ENCODE measurements at places on chromosomes 7 and 10.

GRCh38 chr10:122263971-122264370 lies 7.1 kb upstream of the BTBD16 start:
- no peak for DNase-seq

DNA sequence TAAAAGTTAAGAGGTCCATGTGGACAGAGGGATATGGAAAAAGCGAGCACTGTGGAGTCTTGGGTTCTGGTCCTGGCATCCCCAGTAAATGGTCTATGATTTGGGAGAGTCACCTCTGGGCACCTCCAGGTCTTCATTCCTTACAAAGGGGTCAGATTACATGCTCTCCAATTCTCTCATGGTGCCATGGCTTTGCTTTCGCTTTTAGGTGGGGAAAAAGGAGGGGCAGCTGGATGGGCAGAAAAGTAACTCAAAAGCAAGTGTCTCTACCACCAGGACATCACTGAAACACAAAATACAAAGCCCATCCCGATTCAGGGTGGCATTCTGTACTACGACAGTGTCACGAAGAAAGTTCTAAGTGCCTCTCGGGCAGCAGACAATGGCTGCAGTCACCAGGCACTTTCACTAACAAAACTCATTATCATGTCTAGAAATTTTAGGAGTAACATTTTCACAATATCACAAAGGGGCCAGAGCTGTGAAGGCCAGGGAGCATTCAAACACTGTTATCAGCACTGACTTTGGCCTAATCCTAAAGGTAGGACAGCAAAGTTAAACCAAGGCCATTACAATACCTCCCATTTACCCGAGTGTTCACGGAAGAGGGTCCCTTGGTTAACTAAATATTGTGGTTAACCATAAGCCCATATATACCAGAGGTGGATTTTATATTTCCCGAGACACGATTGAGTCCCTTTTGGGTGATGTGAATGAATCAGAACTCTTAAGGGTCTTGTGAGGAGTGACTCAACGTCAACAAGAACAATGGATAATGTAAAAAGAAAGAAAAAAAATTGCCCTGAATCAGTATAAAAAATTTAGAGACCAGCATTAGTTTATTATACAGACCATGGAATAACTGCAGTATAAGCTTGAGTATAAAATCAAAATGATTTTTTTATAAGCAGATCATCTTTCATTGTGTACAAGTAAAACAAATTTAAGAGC lies 2.5 kb downstream of the PSAP start:
- no peak for DNase-seq

GRCh38 chr7:157482517-157483087 lies 145.8 kb downstream of the DNAJB6 start:
- no peak for DNase-seq

DNA sequence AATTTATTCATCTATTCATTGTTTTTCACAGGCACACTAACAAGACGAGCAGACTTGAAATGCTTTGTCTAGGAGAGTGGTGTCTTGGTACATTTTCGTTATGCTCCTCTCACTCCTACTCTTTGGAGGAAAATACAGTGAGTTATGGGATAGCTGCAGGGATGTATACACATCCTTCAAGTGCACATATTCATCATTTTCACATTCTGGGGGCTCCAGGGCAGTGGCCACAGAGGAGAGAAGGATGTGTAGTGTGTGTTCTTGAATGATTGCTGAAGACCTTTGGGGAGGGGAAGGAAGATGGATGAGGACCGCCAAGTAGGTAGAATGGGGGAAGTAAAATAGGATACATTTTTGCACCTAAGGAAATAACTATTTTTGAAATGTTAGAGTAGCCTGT lies 34.8 kb upstream of the ORC5 start:
- DNase-seq: no peak

GRCh38 chr10:132062116-132062515 lies 3.6 kb upstream of the JAKMIP3 start:
- DNase-seq: no peak

DNA sequence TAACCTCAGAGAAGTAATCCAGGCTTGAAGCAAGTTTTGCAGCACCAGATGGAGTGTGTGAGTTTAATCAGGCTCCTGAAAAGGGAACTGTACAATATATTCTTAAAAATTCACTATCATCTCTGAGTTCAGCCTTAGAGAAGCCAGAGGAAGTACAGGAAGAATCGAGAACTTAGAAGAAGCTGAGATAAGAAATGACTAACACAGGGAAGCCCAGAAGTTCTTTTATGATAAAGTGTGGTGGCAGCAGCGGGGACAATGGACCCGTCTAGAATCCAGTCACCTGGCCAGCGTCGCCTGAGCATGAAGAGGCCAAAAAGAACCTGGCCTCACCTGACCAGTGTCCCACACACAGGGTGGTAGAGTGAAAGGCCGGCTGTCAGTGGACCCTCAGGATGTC lies 161.0 kb downstream of the USP6NL start:
- no peak for DNase-seq

- no peak for DNase-seq
These were observed 36.6 kb upstream of the SEMA3A start for GRCh38 chr7:84231157-84231556.

DNA sequence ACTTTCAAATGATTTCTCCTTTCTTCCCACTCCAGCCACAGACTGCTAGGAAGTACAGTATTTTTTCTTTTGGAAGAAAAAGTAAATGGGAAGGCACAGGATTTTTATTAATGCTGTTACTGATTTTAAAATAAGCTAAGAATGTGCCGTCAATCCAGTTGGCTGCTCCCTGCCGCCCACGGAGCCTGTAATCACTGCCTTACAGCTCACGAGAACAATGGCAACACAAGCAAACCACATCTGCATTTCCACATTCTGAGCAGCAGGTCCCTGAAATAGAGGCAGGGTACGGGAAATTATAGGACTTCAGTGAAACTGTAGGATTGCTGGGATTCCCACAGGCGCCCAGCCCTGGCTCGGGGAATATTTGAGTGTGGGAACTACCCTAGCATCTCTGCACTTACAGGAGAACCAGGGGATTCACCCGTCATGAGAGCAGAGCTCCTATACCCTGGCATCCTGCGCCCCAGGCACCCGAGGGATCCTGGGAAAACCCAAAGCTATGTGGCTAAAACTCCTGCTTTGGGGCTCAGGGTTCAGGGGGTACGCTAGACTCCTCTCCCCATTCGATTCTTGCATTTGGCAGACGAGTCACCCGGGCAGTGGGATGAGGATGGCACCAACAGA lies 72.9 kb upstream of the TNS3 start:
- no peak for DNase-seq

DNA sequence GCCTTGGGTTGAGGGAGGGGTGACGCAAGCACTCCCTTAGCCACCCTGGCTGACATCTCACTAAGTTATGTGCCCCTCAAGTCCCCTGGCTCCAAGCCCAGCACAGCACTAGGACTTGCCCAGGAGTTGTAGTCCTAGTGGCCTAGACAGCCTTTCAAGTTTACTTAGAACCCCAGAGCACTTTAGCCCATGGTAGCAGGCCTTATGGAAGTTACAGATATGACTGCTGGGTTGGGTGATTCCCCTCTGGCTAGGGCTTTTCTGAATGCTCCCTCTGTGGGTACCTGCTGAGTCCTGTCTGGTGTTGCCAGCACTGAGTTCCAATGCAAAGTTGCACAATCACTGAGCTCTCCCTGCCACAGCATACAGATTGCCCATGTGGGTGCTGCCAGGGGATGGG lies 83.2 kb downstream of the AHCYL2 start:
- DNase-seq: no peak

DNA sequence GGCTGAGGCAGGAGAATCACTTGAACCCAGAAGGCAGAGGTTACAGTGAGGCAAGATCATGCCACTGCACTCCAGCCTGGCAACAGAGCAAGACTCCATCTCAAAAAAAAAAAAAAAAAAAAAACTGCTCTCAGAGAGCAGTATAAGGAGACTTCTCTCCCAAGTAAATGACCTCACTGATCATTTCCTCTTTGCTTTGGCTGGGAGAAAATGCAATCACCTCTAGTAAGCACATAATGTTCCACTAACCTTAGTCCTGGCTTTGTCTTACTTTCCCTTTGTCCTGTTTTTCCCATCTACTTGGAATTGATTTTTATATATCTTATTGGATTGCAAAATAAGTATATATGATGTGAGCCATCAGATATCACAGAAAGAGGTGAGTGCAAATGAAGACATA lies 2.5 kb downstream of the SLC25A13 start:
- no peak for DNase-seq

DNA sequence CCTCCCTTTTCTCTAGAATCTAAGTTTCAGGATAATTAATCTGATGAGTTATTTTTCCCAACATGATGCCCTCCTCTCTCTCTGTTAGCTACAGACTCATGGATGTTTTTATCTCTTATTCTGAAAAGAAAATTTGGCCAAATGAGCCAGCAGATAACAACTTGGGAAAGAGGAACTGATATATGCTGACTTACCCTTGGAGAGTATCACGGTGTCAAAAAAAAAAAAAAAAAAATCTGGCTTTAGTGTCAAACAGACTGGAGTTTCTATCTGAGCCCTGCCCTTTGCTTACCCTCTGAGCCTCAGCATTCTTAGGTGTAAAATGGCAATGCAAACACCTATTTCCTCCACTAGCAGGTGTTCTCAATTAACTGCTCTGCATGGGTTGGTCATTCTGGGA lies 190.4 kb downstream of the AHR start:
- DNase-seq: no peak

DNA sequence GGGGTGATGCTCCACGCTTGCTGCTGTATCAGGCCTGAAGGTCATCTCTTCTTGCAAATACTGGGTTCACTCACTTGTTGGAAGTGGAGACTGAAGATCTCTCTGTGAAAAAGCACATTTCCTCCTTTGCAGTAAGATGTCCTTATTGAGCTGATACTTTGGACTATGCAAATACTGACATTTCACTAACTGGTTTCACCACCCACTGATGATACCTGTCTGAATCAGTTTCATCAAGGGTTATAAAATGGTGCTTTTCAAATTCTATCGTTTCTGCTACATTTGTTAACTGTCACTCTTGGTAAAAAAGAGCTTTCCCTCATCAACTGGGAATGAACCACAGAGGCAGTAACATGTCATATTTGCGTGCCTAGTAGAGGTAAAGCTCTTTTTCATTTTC lies 35.5 kb downstream of the RAB19 start:
- no peak for DNase-seq

- DNase-seq: no peak
These were observed 16.6 kb downstream of the RPP30 start for GRCh38 chr10:90888387-90888786.

- no peak for DNase-seq
These were observed 14.1 kb downstream of the BMPR1A start for GRCh38 chr10:86770412-86770960.

- no peak for DNase-seq
These were observed 252.7 kb upstream of the SHH start for GRCh38 chr7:156064971-156065386.

DNA sequence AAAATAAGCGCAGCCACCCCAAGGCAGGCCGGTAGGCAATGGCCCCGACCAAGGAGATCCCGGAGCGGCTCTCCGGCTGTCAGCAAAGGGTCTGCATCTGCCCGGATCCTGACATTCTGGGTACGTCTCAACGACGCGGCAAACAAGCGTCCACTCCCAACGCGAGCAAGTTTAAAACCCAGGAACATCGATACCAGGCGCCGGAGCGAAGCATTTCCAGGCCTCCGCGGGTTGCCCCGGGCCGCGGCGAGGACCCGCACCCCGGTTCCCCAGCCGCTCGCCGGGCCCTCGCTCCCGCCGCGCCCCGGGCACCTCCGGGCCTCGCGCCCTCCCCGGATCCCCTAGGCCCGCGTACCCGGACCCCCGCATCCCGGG lies 453 bp downstream of the URGCP start:
- DNase-seq: no peak

DNA sequence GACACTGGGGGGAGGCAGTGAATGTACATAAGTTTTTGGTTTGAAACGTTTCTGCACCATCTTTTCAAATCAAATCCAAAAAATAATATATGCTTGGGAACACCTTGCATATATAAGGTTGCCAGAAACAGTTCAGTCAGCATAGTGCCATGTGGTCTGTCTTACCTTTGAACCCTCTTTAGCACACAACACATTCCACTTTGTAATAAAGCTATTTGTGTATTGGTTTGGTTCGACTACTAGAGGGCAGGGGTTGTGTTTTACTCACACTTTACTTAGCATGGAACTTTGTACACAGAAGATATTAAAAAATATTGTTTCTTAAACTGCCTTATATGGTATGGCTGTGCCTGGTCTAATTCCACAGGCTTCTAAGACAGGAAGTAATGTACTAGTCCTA lies 43.2 kb downstream of the ALDH18A1 start:
- DNase-seq: no peak

DNA sequence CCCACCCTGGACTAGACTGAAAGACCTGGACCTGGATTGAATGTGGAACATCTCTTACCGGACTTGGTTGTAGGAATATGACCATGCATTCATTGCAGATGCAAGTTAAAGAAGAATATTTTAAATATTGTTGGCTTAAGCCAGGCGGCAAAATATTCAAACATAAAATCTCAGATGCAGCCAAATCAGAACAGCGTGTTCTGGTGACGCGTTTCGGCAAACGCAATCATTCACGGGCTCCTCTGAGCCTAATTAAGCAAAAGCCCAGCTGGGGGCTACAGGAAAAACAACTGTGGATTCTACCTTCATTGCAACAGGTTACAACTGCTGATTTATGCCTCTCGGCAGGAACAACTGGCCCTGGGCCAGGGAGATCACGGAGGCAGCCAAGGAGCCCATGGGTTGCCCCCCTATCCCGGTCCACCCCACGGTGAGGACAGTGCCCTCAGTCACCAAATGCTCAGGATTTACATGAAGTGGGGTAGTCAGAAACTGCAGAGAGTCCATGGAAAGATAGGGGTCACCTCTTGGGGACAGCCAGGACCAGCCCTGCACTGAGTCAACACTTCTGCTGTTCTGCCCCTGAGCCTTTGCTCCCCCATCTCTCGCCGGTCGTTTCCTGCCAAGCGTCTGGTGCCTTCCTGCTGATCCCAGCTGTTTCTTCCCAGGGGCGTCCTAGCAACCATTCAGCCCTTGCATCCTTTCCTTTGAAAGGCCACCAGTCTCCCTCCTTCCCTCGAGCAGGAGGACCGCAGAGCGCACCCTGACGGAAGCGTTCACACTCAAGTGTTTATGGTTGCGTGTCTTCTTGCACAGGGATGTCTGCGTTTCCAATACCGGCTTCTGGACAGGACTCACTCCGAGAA lies 64.4 kb upstream of the SFMBT2 start:
- DNase-seq: no peak

- DNase-seq: no peak
These were observed 1015.2 kb upstream of the PHF14 start for GRCh38 chr7:9958486-9958885.

DNA sequence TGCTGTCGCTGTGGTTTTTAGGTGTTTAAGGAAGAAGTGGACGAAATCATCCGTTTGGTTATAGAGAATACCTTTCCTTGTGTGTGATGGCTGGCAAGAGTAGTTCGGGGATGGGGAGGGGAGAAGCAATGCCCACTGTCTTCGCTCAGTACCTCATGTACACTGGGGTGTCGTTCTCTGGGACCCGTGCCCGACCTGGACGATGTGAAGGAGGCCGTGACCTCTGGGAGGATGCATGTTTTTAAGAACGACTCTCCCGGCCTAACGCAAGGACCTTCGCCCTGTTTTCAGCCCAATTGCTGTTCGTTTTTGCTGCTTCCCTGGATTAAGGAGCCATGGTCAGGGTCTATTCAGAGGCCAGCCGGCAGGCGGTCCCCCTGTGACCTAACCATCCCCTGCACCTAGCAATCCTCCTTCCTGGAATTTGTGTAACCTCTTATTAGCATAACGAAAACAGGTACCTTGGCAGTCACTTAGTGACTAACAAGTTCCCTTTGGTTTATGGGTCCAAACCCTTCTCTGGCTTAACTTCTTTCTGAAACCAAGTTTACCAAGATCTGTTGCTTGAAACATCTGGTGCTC lies 1.3 kb downstream of the NFE2L3 start:
- no peak for DNase-seq

GRCh38 chr7:96707901-96708774 lies 1.5 kb downstream of the SEM1 start:
- DNase-seq: no peak

- peak; percentile 23 for DNase-seq
These were observed 730 bp downstream of the LARP4B start for GRCh38 chr10:930625-931325.
